ENCODE measurements at places on chromosomes 5 and 9. TPM values are rescaled to one million over a fixed set of nuclear protein-coding genes. Genes with fewer than 3 reads are reported as not detected.

The DAP gene
- 45.3 TPM for total RNA-seq

- no peak overlapping the region for H3K4me3 ChIP-seq
- DNase-seq = no peak
- no peaks in the 10 kb centered on the region for H3K27me3 ChIP-seq
- peaks cover 11% of the 10 kb centered on the region for H3K4me1 ChIP-seq
- no peaks in the 10 kb centered on the region for H3K36me3 ChIP-seq
Observed at GRCh38 chr5:75663579-75664284, 52.5 kb downstream of the ANKDD1B start.

- H3K4me3 ChIP-seq = no peak within 1 kb of the TSS
- H3K27ac ChIP-seq = no peak within 1 kb of the TSS
Observed at GRCh38 chr5:15499528-15500324, at the start of gene FBXL7. TSS of gene FBXL7 (plus strand) at chr5:15500180.

The LIX1 gene
- not detected for total RNA-seq

The IL13 gene
- total RNA-seq = 6.5 TPM

DNA sequence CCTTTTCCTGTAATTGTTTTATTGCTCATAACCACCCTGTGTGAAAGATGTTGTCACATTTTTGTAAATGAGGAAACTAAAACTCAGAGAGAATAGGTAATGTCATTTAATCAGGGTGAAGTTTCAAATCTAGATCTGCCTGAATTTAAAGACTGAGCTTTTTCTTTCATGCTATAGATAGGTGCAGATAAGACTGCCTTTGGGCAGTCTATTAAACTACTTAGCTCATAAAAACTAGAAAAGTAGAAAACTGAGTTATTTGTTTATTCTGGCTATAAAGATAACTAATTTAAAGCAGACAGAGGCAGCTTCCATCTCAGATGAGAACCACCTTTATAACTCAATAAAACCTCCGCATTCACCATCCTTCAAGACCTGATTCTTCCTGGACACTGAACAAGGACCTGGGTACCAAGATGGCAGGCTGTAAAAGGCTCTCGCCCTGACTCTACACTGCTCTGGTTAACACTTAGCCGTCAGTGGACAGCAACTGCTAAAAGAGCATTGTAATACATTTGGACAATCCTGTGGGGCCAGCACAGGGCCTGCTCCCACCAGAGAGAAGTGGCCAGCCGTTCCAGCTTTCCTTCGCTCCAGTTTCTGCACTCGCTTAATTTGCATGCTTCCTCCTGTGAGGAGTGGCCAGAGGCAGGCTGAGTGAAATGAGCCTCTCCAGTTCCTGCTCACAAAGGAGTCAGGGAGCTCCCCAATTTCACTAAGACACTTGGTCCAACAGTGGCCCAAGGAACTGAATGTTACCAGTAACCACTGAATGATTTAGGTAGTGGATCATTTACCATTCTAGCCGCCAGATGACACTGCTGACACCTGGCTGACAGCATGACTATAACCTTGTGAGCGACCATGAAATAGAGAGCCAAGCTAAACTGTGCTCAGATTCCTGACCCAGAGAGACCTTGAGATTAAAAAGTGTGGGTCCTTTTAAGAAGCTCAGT is 566.4 kb downstream of the EFNA5 start:
- no peaks in the 10 kb centered on the region for H3K27me3 ChIP-seq
- no peaks in the 10 kb centered on the region for H3K36me3 ChIP-seq
- no peak for DNase-seq
- no peak overlapping the region for H3K4me3 ChIP-seq

DNA sequence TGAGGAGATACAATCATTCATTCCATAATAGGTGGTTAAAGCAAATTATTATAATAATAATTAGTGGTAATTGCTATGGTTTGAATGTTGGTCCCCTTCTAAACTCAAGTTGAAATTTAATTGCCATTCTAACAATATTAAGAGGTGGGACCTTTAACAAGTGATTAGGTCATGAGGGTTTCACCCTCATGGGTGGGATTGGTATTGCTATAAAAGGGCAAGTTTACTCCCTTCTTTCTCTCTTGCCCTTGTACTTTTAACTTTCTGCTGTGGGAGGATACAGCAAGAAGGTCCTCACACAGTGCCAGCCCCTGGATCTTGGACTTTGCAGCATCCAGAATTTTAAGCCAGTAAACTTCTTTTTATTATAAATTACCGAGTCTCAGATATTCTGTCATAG is 101.9 kb upstream of the PARP8 start:
- H3K4me3 ChIP-seq = no peak overlapping the region
- peaks cover 28% of the 10 kb centered on the region for H3K4me1 ChIP-seq
- H3K27ac ChIP-seq = no peak overlapping the region
- H3K27me3 ChIP-seq = no peaks in the 10 kb centered on the region
- H3K36me3 ChIP-seq = peaks cover 2% of the 10 kb centered on the region
- no peak for DNase-seq

The FOXD1 gene
- total RNA-seq = 1.5 TPM

GRCh38 chr5:14180437-14180836 is 37.3 kb downstream of the TRIO start:
- H3K4me1 ChIP-seq = no peaks in the 10 kb centered on the region
- H3K27me3 ChIP-seq = peaks cover 1% of the 10 kb centered on the region
- no peak for DNase-seq
- H3K27ac ChIP-seq = no peak overlapping the region

The BARHL1 gene
- not detected for total RNA-seq

The RLN1 gene
- 2.3 TPM for total RNA-seq

The CCL27 gene
- total RNA-seq = 0.43 TPM

DNA sequence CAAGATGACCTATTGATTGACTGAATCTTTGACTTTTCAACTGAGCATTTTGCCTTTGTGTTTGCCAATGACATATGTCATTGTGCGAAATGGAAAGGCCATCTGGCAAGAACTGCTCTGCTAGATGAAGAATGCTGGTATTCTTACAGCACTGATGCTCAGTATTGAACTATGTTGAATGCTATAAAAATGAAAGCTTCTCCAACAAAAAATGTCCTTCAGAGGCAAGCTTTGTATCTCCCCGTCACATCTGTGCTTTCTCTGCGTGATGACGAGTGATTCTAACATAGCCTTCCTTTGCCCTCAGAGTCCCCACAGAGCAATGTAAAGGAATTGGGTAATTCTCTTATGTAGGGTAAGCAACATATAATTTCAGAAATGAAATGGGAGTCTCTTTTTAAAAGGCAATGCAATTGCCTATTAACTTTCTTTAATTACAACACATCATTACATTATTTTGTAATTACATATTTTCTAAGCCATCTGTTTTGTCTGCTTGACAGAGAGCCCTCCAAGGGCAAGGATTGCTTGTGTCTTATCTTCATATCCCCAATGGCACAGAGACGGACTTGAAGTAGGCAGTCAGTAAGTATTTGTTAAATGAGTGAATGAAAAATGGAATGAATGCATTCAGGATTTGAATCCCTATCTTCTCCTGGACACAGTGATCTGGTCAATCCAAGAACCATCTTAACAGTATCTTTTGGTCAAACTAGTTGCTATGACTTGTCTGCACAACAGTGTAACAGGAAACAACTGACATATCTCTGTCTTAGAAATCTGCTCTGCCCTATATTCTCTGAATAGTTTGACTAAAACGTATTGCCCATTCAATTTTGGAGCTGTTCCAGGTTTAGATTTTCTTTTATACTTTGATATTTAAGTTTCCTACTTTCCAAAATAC is 46.1 kb downstream of the ENC1 start:
- H3K27ac ChIP-seq = no peak overlapping the region
- no peak for DNase-seq
- no peaks in the 10 kb centered on the region for H3K4me1 ChIP-seq

The TSSK1B gene
- total RNA-seq = not detected

The POU5F2 gene
- 0.51 TPM for total RNA-seq

DNA sequence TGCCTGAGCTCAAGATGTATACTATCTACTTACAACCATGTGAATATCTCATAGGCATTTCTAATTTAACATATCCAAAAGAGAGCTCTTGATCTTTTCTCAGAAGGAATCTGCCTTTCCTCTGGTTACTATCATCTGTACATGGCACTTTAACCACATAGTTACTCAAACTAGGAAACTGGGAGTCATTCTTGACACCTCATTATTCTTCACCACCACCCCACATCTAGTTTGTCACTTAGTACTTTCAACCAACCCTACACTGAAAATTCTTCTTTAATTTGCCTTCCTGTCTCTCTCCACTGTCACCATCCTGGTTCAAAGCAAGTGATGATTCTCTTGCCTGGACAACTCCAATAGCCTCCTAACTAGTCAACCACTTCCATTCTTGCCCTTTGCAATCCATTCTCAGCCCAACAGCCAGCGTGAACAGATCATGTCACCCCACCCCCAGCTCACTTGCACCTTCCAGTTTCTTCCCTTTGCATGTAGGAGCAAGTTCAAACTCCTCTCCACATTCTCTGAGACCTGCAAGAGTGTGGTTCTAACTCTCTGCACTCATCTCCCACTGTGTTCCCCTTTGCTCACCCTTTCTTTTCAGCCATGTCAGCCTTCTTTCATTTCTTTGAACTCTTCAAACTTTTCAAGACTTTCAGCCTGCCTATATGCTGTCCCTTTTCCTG is 17.3 kb upstream of the SMAD5 start:
- no peak overlapping the region for H3K27ac ChIP-seq
- no peaks in the 10 kb centered on the region for H3K4me1 ChIP-seq
- no peak overlapping the region for H3K4me3 ChIP-seq
- H3K36me3 ChIP-seq = no peaks in the 10 kb centered on the region

GRCh38 chr5:115611873-115612272 is 9.6 kb upstream of the TICAM2 start:
- H3K4me3 ChIP-seq = no peak overlapping the region
- DNase-seq = no peak
- no peaks in the 10 kb centered on the region for H3K27me3 ChIP-seq
- H3K4me1 ChIP-seq = peaks cover 22% of the 10 kb centered on the region

The MPDZ gene
- total RNA-seq = not detected

- no peak overlapping the region for H3K4me3 ChIP-seq
- no peaks in the 10 kb centered on the region for H3K36me3 ChIP-seq
- H3K4me1 ChIP-seq = no peaks in the 10 kb centered on the region
- H3K27ac ChIP-seq = no peak overlapping the region
Observed at GRCh38 chr9:88741335-88741734, 206.4 kb downstream of the NXNL2 start.

The ADGRV1 gene
- total RNA-seq = 0.18 TPM

DNA sequence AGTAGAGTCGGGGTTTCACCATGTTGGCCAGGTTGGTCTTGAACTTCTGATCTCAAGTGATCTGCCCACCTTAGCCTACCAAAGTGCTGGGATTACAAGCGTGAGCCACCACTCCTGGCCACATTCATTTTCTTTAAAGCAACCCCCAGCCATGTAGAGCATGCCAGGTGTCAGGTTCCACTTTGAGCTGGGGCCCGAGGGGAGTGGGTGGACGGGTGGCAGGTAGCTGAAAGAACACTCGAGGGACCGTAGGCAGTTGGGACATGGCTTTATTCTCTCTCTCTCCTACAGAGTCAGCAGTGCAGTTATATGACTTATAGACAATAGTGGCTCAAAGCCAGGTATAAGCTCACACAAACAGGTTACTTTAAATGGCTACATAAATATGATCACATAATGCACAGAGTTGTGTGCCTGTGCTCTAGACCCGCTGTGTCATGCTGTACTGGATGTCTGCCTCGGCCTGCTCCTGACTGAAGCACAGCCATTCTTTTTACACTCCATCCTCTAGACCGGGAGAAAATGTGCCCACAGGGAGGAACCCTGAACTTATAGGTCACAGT is 60.5 kb upstream of the FAM120A start:
- no peaks in the 10 kb centered on the region for H3K36me3 ChIP-seq
- H3K4me1 ChIP-seq = no peaks in the 10 kb centered on the region
- H3K4me3 ChIP-seq = no peak overlapping the region
- no peak overlapping the region for H3K27ac ChIP-seq
- DNase-seq = no peak

GRCh38 chr9:91210318-91210717 is 151.4 kb downstream of the AUH start:
- H3K4me3 ChIP-seq = no peak overlapping the region
- H3K36me3 ChIP-seq = peaks cover 51% of the 10 kb centered on the region
- peaks cover 62% of the 10 kb centered on the region for H3K4me1 ChIP-seq
- DNase-seq = no peak
- H3K27me3 ChIP-seq = no peaks in the 10 kb centered on the region
- peak overlapping the region; percentile 40 for H3K27ac ChIP-seq

- H3K27ac ChIP-seq = no peak overlapping the region
- DNase-seq = no peak
- no peak overlapping the region for H3K4me3 ChIP-seq
- no peaks in the 10 kb centered on the region for H3K4me1 ChIP-seq
- H3K27me3 ChIP-seq = no peaks in the 10 kb centered on the region
Observed at GRCh38 chr5:138963763-138964371, 88.7 kb upstream of the LRRTM2 start.

- H3K4me3 ChIP-seq = no peak overlapping the region
- peak; percentile 36 for DNase-seq
- peak overlapping the region; percentile 20 for H3K27ac ChIP-seq
- H3K4me1 ChIP-seq = peaks cover 49% of the 10 kb centered on the region
- no peaks in the 10 kb centered on the region for H3K27me3 ChIP-seq
- peaks cover 50% of the 10 kb centered on the region for H3K36me3 ChIP-seq
Observed at GRCh38 chr5:43156388-43156787, 35.6 kb upstream of the NIM1K start.

DNA sequence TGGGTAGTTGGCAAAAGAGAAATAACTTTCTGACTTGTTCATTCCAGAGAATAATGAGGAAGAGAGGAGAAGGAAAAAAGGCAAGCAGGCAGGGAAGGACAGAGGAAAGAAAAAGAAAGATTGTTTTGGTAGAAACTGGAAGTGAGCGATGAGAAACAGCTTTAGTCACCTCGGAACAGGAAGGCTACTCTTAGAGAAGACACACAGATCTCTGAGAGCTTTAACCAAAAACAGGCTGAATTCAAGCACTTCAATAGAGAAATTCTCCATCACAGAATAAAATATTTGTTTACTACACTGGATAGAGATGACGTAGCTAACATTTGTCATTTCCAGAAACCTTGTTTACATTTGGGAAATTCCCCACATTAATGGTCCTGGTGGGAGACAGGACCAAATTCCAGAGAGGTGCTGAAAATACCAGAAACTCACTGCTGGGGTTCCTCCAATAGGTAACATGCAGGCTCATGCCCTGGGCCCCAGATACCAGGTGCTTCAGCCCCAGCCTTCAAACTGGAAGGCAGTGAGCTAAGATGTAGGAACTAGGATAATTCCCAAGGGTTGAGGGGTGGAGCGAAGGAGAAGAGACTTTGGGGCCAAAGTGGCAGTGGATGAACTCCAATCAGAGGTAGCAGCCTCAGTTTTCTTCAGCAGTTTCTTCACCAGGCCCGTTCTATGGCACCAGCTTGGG is 227.7 kb upstream of the GRAMD2B start:
- no peaks in the 10 kb centered on the region for H3K36me3 ChIP-seq
- no peak overlapping the region for H3K27ac ChIP-seq
- H3K4me1 ChIP-seq = no peaks in the 10 kb centered on the region

The SEMA5A gene
- not detected for total RNA-seq

GRCh38 chr5:141338538-141339306 is at the start of gene PCDHGA2:
TSS of gene PCDHGA2 (plus strand) at chr5:141338760.
- peaks cover 20% of the 10 kb centered on the region for H3K36me3 ChIP-seq
- peak; percentile 37 for DNase-seq
- no peak within 1 kb of the TSS for H3K27ac ChIP-seq
- H3K4me3 ChIP-seq = no peak within 1 kb of the TSS

All from activated CD8-positive, alpha-beta T cell treated with anti-CD3 and anti-CD28 coated beads for 36 hours (primary cell).